ENCODE measurements at places on chromosomes 11 and 22. TPM values are rescaled to one million over a fixed set of nuclear protein-coding genes. Genes with fewer than 3 reads are reported as not detected.

Gene APOBEC3C
- 7.9 TPM for total RNA-seq

Gene RFPL2
- not detected for total RNA-seq

Gene CCND1
- 110 TPM for total RNA-seq

Gene MS4A1
- not detected for total RNA-seq

Gene AQP11
- total RNA-seq, result 1.1 TPM

Gene OR52N4
- total RNA-seq, result not detected

Gene SLC22A6
- not detected for total RNA-seq

Gene NRIP3
- total RNA-seq, result 1.8 TPM

Gene MUC2
- total RNA-seq, result 0.08 TPM

Gene MMP10
- not detected for total RNA-seq

Gene MS4A6E
- not detected for total RNA-seq

Gene CALCB
- not detected for total RNA-seq

Gene CD3G
- total RNA-seq, result 1.3 TPM

Gene KCNK4
- not detected for total RNA-seq

- no peak for ATAC-seq
Observed at GRCh38 chr11:13280092-13280722, 2.6 kb downstream of the BMAL1 start.

DNA sequence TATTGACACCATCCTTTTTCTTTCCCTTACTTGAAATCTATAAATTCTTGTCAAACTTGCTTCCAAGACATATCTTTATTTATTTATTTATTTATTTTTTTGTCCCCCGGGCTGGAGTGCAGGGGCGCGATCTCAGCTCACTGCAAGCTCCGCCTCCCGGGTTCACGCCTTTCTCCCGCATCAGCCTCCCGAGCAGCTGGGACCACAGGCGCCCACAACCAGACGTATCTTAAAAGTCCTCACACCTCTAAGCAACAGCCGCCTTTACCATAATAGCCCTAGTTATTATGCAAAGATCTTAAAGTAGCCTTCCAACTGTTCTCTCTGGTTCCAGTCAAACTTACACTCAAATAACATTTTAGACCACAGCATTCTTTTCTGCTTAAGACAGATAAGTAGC, 657.0 kb upstream of the B3GAT1 start:
- ATAC-seq, result no peak

- ATAC-seq, result no peak
Observed at GRCh38 chr11:64542172-64543125, 48.6 kb upstream of the SLC22A12 start.

DNA sequence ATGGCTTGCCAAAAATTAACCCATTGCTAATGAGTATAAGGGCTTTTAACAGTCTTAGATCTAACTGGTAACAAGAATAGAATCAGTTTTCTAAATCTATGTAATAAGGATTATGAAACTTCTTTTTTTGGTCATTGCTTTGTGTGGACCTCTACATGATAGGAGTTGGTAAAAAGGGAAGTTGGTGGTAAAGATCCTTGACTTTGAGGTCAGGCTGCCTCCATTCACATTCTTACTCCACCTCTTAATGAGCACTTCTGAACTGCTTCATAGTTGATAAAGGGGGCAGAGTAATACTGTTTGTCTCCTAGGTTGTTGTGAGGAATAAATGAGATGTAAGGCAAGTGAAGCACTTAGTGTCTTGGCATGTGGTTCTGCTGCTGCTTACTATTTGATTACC, 10.6 kb downstream of the EIF3M start:
- ATAC-seq, result no peak

GRCh38 chr11:82267186-82267585, 466.5 kb downstream of the FAM181B start:
- ATAC-seq, result no peak

DNA sequence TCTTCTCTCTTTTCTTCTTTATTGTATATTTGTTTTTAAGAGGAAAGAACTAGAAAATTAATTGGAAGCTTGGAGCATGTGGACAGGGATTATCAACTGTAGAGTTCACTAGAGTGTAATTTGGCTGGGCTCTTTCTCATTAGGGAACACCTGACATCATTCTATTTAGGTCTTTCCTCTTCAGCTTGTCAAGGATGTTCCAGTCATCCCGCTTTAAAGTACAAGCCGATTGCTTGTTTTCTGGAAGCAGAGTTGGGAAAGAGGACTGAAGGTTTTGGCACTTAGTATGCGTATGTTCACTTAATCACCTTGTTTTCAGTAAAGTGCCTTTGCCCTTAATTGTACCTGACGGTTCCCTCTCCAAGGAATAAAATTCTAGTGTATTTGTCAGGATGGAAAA, 111.6 kb downstream of the WNT11 start:
- ATAC-seq, result no peak

DNA sequence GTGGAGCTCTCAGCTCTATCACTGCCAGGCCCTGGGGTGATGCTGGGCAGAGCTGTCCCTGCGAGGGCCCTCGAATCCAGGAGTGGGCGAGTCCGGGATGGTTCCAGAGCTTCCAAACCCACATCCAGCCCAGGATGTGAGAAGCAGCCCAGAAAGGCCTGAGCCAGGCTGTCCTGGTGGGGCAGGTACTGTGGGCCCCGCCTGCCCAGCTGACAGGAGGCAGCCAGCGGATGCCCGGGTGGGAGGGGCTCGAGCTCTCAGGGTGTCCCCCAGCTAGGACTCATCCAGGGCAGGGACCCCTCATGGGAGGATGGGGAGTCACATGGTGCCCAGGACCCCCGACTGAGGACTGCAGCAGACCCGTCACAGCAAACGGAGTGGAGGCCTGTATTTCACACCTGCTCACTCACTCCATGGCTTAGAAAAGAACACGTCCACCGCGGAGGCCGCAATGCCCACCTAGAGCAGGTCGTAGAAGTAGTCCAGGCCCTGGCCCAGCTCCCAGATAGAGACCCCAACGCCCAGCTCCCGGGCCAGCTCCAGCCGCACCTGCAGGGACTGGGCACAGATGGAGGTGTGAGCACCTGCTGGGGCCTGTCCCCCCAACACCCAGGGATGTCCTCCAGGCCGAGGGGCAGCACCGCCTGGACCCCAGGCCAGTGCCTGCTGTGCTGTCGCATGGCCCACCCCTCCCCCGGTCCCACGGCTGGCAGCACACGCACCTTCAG, 26.9 kb downstream of the TSPAN4 start:
- no peak for ATAC-seq

- peak; percentile 34 for ATAC-seq
Observed at GRCh38 chr11:19379465-19379864, 138.7 kb upstream of the E2F8 start.

DNA sequence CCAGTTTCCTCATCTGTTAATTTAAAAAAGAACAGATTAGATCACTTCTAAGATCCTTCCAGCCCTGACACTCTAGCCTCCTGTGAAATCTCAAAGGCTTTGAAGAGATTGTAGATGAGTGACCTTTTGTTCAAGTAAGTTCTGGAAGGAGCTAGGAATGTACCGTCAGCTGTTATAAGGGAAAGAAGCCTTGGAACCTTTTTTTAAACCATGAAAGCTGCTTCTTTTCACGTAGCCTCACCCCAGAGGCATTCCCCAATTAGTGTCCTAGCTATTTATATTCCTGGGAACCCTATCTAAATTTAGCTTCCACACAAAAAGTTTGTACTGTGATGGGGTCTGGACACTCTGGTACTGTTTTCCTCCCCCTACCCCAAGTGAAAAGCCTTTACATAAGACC, 35.8 kb upstream of the SLN start:
- peak; percentile 53 for ATAC-seq

- ATAC-seq, result no peak
Observed at GRCh38 chr11:113419454-113420003, 31.9 kb downstream of the ANKK1 start.

DNA sequence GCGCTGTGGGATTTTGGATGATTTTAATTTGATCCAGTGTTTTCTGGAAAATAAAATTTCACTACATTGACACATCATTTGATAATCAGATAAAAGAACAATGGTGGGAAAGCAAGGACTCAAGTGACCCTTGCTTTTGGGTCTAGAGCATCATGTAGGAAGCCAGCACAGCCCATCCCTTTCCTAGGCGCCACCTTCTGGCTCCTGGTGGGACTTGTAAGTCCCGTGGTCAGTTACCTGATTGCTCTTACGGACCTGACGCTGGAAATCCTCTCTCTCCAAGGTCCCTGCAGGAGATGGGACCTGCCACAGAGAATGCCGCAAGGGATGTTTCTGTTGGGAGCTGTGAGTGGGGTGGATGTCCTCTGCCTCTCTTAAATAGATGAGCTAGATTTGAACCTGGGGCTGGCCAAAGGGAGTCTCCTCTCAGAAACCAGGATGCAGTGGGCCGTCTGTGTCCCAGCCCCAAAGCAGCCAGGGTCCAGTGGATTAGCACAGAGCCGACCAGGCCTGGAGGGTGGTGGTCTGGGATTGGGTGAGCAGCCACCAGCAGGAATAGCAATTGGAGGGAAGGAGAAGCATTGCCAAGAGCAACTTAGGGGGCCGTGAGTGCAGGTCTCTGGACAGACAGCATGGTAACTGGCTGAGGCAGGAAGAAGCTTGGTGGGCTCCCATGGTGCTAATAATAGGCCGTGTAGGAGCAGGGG, 21.7 kb downstream of the TIMP3 start:
- ATAC-seq, result no peak

DNA sequence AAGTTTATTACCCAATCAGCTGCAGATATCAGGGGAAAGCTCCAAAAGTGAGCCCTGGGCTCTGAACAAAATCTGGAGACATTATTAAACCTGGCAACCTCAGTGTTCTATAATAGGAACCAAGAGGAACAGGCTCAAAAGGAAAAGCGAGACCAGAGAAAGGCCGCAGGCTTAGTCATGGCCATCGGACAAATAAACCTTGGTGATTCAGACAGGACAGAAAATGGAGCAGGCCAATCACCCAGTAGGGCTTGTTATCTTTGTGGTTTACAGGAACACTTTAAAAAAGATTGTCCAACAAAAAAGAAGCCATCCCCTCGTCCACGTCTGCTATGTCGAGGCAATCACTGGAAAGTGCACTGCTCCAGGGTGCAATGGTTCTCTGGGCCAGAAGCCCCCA, 7.7 kb upstream of the PANX1 start:
- ATAC-seq, result no peak

- ATAC-seq, result no peak
Observed at GRCh38 chr22:40334060-40334459, 12.2 kb upstream of the ADSL start.

- no peak for ATAC-seq
Observed at GRCh38 chr22:37324340-37325038, 42.2 kb downstream of the CYTH4 start.

GRCh38 chr22:26461188-26461810, 22.3 kb downstream of the HPS4 start:
- peak; percentile 48 for ATAC-seq

DNA sequence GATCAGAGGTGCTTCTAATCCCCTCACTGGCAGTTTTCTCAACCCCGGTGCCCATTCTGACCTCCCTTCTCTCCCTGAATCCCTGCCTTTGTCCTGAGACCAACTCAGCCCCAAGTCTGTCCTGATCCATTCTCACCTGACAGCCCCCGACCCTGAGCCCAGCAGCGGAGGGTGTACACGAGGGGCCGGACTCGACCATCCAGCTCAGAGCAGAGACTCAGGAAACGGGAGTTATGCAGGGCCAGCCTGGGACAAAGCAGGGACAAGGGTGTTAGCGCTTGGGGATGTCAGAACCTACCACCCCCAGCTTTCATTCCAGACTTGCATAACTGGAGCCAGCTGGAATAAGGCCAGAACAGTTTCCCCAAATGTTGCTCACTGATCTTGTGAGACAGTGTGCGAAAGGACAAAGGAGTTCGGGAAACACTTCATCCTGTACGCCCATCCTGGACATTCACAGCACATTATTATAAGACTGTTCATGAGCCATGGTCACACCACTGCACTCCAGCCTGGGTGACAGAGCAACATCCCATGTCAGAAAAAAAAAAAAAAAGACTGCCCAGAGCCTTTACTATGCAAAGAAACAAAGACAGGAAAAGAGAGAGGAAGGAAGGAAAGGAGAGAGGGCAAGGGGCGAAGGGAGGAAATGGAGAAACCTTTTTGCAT, 3.5 kb upstream of the EEF1G start:
- no peak for ATAC-seq

DNA sequence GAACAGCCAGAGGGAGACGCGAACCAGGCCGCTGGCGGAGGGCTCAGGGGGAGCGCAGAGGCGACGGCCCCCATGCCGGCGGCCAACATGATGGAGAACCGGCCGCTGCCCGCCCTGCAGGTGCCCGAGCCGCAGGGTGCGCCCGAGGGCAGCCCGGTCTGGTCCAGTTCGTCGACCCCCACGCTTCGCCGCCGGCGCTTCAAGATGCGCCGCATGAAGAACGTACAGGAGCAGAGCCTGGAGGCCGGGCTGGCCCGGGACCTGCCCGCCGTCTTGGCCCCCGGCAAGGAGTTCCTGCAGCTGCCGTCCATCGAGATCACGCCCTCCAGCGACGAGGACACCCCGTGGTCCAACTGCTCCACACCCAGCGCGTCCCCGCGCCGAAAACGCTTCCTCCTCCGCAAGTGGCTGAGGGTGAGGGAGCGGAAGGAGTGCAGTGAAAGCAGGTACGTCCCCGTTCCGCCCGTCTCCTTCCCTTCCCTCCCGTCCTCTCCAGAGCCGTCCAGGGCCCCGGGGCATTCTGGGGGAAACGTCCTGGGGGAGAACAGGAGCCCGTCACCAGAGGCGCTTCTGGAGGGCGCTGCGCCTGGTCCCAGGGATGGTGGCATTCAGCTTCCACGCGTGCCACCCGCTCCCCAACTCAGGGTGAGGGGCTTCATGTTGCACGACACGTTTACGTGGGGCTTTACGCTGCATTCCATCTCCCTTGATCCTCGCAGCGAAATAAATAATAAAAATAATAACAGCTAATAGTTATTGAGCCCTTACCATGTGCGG, 840 bp downstream of the GRAMD1B start:
- peak; percentile 59 for ATAC-seq

GRCh38 chr11:59680287-59681154, 11.7 kb upstream of the PATL1 start:
- peak; percentile 85 for ATAC-seq

- ATAC-seq, result no peak
Observed at GRCh38 chr11:132208477-132209055, 838.2 kb downstream of the NTM start.

GRCh38 chr11:47948137-47948536, 32.2 kb upstream of the PTPRJ start:
- no peak for ATAC-seq

Measured in gastroesophageal sphincter (tissue), 4 donors.